Activated CD8-positive, alpha-beta T cell treated with anti-CD3 and anti-CD28 coated beads for 36 hours (primary cell): ENCODE measurements at places on chromosomes 12 and 14. TPM values are rescaled to one million over a fixed set of nuclear protein-coding genes. Genes with fewer than 3 reads are reported as not detected.

STAC3 gene
- total RNA-seq: 2.1 TPM

DNA sequence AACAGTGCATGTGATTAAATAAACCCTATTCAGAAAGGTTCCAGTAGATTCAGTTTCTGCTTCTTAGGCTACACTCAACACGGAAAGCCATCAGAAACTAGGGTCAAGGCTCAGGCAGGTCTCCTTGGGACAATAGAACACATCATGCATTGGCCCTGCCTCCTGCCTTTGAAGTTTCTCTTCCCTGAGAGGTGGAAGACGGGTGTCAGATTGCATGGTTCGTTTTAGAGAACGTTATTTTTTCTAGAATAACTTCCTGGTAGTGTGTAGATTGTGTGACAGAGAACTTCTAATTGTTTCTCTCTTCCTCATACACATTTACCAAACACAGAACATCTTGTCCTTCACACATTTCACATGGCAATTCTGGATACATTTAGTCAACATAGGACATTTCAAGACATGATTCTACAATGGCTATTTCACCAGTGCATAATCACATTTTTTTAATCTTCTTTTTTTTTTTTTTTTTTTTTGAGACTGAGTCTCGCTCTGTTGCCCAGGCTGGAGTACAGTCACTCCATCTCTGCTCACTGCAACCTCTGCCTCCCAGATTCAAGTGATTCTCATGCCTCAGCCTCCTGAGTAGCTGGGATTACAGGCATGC, 106.6 kb upstream of the AMN1 start:
- no peak for DNase-seq

DNA sequence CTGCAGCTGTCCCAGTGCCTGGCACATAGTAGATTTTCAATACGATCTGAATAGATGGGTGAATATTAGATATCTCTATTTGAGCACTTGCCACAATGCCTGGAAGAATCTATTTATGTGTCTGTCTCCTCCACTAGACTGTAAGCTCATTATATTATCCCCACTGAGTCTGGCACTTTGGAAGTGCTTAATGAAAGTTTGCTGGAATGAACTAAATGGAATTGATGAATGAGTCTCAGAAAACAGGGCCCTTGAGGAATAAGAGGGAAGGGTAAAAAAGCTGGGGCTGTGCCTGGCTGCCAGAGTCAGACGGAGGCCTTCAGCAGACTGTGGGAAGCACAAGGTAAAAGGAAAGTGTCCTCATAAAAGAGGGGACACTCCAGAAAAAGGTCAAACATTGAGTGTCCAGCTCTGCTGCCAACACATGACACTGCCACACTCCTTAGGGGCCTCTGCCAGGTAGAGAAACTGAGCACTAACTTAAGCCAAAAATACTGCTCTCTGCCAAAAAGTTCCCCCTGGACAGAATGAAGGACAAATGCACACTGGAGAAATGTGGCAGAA, 39.3 kb downstream of the GLT8D2 start:
- no peak for DNase-seq

DNA sequence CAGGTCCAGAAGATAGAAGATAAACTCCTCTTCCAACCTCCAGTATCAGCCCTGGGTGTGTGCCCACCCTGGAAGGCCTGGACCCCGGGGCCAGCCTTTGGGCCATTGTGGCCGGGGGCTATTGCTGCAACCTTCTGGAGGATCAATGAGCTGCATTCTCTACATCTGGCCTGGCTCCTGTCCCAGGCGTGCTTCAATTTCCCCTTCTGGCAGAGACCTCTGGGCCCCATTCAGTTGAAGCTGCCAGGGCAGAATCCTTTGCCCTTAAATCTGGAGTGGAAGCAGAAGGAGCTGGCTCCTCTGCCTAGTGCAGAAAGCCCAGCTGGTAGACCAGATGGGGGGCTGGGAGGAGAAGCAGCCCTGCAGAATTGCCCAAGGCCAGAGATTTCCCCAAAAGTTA, 10.0 kb downstream of the NYNRIN start:
- no peak for DNase-seq

CSRP2 gene
- total RNA-seq: 1.8 TPM

DNA sequence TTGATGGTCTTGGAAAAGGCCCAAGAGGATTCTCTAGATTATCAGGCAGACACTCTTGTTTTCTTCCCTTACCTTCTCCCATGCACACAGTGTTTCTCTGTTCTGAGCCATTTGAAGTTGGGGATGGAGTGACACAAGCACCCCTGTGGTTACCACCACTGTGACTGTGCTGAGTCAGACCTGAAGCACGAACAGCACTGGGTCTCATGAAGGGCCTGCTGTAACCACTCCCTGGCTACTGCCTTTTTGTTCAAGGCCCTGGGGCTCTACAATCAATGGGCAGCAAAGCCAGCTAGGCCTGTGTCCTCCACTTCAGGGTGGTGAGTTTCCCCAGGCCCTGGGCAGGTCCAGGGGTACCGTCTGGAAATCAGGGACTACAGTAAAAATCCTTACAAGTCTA, 65.5 kb downstream of the TSPAN8 start:
- no peak for DNase-seq

GRCh38 chr12:67740711-67741110, 92.2 kb downstream of the DYRK2 start:
- DNase-seq: no peak

NRIP2 gene
- total RNA-seq: not detected

- no peak for DNase-seq
Observed at GRCh38 chr12:56894698-56895368, 39.4 kb downstream of the SDR9C7 start.

GRCh38 chr12:102948941-102949352, 8.5 kb upstream of the ASCL1 start:
- peak; percentile 74 for DNase-seq

PMCH gene
- total RNA-seq: not detected

IFI27 gene
- total RNA-seq: 0.86 TPM

TEX52 gene
- 0.36 TPM for total RNA-seq

GRCh38 chr12:64625243-64626077, 15.2 kb downstream of the RASSF3 start:
- peak; percentile 56 for DNase-seq

- DNase-seq: no peak
Observed at GRCh38 chr14:95256776-95257060, 63.0 kb downstream of the CLMN start.

- DNase-seq: no peak
Observed at GRCh38 chr14:24349742-24350141, 10.0 kb upstream of the RIPK3 start.

- DNase-seq: no peak
Observed at GRCh38 chr12:107238296-107238695, 144.9 kb upstream of the CRY1 start.

DNA sequence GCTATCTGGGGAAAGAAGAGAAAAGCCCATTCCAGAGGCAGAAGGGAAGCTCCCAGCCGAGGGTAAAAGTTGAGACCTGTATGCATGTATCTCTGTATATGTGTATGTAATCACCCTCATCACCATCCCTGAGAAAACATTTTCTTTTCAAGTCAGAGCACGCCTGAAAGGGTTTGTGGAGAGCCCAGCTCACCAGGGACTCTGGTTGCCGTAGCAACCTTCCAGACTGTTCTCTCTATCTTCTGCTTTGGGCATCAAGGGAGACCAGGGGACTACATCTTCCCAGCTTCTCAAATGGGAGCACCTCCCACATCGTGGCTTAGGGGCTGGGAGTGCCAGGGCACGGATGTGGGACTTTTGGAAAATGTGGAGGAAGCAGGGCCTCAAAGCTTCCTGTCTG, 93.5 kb downstream of the GALNT8 start:
- DNase-seq: no peak

DTX3 gene
- 13.7 TPM for total RNA-seq

RASSF9 gene
- not detected for total RNA-seq

DNA sequence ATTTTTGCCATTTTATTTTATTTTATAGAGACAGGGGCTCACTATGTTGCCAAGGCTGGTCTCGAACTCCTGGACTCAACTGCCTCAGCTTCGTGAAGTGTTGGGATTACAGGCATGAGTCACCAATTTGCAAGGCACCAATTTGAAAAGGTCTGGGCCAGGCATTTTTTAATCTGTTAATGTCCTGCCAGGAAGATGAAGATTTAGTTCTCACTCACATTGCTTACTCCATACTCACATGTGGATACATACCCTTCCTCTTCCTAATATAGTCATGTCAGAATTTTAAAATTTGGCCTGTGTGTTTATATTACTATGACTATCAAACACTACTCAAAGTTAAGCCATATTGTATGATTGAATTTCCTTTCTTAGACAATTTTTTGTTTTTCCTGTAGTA, 15.3 kb upstream of the EML1 start:
- DNase-seq: no peak

OR4K1 gene
- total RNA-seq: not detected

ETFRF1 gene
- 10.1 TPM for total RNA-seq

RNF212B gene
- not detected for total RNA-seq

- no peak for DNase-seq
Observed at GRCh38 chr12:44158746-44159145, 322.9 kb downstream of the TMEM117 start.

DNA sequence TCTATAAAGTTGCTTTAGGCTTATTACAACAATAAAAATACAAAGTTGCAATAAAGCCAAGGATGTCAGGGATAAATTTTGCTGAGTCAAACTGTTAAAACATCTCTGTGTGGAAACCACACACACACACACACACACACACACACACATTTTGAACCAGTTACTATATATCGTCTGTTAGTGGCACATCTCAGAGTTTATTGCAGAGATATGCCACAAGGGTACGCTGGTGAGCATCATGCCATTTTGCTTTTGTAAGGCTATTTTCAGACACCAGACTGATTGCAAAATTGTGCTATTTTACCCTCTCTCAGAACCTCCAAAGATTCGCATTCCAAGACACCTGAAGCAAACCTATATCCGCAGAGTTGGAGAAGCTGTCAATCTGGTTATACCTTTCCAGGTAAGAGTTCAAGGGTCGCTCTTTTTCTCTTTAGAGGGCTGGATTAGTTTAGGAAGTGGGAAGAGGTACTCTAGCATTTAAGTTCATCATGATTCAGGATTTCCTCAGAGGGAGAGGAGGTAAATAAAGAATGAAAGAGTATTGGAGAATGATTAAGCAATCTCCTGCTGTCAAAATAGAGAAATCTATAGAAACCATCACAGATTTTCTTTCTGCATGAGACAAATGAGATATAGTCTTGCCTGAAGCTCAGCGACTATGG, 27.3 kb upstream of the CHPT1 start:
- peak; percentile 70 for DNase-seq

GRCh38 chr12:93707836-93708235, 30.7 kb downstream of the CRADD start:
- no peak for DNase-seq

- DNase-seq: peak; percentile 61
Observed at GRCh38 chr12:64678835-64679234, 68.5 kb downstream of the RASSF3 start.

DNA sequence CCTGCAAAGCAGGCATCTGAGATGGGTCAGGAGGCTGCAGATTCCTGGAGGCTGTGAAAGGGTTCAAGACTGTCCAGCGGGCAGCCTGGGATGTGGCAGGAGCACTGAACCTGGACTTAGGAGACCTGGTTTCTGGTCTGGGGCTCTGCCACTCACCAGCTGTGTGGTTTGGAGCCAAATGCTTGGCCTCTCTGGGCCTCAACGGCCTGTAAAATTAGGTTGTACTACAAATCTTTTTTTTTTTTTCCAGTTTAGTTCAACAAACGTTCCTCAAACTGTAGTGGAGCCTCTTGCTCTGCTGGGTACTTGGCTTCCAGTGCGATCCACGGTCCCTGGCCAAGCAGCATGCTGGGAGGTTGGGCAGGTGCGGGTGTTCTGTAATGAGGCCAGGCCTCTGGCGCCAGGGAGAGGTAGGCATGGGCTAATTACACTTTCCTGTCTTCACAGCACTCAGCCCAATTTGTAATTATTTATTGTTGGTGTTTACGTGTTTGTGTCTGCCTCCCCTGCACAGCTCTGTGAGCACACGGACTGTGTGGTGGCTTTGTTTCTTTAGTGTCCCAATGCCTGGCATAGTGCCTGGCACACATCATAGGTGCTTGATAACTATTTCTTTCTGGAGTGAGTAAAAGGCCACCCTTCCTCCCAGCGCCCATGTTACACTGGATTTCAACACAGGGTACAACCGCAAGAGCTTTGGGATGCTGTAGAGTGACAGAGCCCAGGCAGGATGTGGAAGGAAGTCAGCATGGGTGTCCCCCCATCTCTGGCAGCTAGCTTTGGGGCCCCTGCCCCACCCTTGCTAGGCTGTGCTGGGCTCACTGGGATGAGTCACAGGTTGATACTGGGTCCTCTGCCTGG, 5.8 kb upstream of the KRT80 start:
- DNase-seq: no peak

CBLN3 gene
- 2.9 TPM for total RNA-seq

DNA sequence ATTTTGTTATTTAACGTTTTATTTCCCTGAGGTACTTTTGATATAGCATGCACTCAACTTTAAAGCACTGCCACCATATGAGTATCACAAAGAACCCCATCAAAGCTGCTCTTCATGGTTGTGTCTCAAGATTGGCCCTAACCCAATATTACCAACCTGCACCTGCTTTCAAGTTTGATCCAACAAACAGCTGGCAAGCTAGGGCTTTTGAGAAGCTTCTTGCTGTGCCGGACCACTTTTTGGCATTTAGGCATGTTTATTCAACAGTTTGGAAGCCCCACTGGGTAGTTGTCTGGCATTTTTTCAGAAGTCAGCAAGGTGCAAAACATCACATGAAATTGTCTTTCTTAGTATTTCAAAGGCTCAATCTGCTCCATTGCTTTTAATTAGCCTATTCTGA, 137.2 kb upstream of the PLEKHA5 start:
- DNase-seq: no peak

- peak; percentile 66 for DNase-seq
Observed at GRCh38 chr12:108495054-108495453, 20.0 kb upstream of the FICD start.
